Sciatic nerve (tissue), 2 donors: ENCODE measurements at places on chromosomes 5 and 9.

DNA sequence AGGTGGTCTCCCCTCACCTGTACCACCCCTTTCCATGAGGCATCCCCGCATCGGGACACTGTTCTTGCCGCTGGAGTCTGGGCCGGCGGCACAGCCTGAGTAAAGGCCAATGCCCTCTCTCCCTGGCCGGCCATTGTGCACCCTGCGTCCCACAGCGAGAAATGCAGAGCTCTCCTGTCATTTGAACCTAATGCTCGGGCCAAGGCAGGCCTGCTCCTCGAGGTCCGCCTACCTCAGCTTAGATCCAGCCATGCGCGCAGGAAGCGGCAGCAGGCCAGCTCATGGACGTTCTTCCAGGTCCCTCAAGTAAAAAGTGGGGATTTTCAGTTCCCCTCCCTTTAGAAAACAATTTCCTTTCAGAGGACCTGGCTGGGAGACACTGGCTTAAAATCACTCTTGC is 135.0 kb downstream of the HSD17B3 start:
- no peak for DNase-seq

DNA sequence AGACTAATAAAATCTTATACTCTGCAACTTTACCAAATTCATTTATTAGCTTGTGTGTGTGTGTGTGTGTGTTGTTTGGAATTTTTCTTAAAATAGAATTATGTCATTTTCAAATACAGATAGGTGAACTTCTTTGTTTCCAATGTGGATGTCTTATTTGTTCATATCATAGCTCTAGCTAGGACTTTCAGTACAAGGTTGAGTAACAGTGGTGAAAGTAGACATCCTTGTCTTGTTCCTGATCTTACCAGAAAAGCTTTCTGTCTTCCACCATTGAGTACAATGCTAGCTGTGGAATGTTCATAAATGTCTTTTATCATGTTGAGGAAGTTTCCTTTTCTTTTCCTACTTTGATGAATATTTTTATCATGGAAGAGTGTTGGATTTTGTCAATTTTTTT is 74.8 kb downstream of the CCDC192 start:
- DNase-seq, result no peak

- no peak for DNase-seq
Observed at GRCh38 chr9:126472948-126473298, 140.8 kb upstream of the LMX1B start.

DNA sequence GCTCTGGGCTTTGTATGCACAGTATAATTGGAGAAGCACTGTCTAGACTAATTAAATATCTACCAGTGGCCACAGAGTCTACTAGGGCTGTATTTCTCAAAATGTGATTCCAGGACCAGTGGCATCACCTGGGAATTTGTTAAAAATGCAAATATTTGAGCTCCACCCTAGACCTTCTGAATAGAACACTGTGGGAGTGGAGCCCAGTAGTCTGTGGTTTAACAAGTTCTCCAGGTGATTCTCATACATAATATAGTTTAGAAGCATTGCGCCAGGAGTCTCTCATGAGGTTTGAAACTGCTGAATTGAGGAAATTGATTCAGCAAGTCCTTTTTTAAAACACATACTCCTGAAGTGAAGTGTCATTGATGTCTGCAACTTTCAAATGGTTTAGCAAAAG is 74.7 kb downstream of the FCHO2 start:
- no peak for DNase-seq

GRCh38 chr5:151413800-151414199 is 33.6 kb upstream of the SLC36A1 start:
- no peak for DNase-seq

- no peak for DNase-seq
Observed at GRCh38 chr5:97094579-97095317, 47.7 kb downstream of the LIX1 start.
